Osteoblast (primary cell): ENCODE measurements at places on chromosomes 3 and 15. TPM values are rescaled to one million over a fixed set of nuclear protein-coding genes. Genes with fewer than 3 reads are reported as not detected.

Gene PRSS50
- total RNA-seq, result not detected in 2 replicates

Gene SLC22A13
- 0.29 and 0.36 TPM in 2 replicates for total RNA-seq

Gene FSIP1
- 2.1 and 3.6 TPM in 2 replicates for total RNA-seq

Gene HEMK1
- total RNA-seq, result 8.5 and 8.7 TPM in 2 replicates

Gene SI
- total RNA-seq, result not detected in 2 replicates

Gene ECE2
- total RNA-seq, result not detected in 2 replicates

Gene NLGN1
- 7.7 and 9.0 TPM in 2 replicates for total RNA-seq

GRCh38 chr3:116947148-116947547 lies 237.6 kb downstream of the TUSC7 start:
- DNase-seq, result no peak

DNA sequence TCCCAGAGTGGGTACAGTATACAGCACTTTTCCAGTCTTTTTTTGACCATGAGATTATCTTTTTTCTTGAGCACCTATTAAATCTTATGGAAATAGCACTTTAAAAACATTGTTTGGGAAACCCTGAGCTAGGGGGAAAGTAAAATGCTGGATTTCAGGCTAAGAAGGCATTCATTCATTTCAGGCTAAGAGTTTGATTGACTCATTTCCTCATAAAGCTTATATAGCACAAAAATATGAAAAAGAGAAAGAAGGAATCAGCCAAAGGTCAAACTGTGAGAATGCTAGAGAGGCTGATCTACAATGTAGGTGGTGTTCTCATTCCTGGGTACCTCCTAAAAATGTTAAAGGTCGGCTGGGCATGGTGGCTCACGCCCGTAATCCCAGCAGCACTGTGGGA lies 10.5 kb downstream of the TTC23 start:
- peak; percentile 52 for DNase-seq

DNA sequence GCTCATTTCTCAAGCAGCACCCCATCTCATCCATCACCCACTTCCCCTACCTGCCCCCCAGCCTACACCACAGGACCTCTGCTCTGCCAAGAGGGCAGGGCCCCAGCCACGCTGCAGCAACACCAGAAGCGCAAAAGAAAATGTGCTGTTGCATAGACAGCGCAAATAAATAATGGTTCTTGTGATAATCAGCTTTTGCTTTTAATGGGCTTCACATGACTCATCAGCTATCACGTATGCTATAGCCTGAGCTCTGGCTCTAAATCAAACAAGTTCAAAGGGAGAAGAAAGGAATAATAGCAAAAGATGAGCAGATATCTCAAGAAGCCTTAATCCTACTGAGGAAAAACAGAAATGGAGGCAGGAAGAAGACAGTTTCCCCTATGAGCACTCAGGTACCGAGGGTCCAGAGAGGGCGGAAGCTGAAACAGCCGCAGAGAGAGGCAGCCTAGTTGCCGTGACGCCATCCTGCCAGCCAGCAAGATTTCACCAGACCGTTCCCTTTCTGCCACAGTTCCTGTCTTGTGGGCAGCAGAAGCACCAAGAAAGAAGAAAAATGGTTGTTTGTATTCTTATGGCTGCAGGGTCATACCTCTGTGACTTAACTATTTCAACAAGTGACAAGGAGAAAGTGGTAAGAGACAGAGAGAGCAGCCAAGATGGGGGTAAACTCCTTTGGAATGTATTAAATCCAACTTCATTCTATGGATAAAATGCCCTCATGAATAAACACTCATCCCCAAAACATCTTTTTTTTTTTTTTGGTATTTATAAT lies 22.0 kb downstream of the RAB27A start:
- no peak for DNase-seq

DNA sequence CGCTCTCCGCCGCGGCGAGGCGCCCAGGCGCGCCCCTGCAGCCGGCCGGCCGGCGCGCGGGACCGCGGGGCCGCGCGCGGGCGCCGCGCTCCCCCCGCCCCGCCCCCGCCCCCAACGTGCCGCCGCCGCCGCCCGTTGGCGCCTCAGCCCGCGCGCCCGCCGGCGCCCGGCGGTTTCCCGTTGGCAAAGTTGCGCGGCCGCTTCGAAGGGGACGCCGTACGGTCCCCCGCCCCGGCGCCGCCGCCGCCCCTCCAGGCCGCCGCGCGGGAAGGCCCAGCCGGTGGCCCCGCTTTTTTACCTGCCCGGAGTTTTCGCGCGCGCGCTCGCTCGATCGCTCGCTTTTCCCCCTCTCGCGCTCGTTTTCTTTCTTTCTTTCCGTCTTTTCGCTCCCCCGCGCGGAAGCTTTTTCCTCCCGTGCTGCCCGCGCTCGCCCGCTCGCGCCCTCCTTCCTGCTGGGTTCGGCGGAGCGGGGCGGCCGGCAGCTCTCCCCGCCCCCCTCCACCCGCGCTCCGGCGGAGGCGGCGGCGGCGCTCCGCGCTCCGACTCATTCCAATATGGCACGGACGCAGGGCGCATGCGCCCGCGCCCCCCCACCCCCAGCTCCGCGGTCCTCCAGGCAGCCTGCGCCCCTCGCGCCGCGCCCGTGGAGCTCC lies at the start of gene SFMBT1:
Gene SFMBT1 (minus strand): TSS at position 556 of the 653 bp plus-strand sequence. CDS start 76,945 bp downstream, outside the sequence.
- DNase-seq, result peak; percentile 99

DNA sequence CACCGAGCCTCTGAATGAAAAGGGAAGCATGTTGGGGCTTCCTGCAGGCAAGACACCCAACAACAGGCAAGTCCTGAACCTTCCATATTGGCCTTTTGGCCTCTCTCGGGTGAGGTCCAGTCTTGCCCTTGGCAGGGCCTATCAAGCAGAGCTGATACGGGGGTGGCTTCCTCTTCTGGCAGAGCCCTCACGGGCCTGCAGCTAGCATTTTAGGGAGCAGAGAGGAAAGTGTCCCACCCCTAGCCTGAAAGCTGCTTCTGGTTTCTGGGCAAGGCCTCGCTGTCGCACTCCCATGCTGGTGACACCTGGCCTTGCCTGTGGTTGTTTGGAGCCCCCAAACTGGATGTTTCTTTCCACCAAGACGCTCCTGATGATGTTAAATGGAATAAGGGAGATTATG lies 31.8 kb upstream of the CTSH start:
- DNase-seq, result no peak

DNA sequence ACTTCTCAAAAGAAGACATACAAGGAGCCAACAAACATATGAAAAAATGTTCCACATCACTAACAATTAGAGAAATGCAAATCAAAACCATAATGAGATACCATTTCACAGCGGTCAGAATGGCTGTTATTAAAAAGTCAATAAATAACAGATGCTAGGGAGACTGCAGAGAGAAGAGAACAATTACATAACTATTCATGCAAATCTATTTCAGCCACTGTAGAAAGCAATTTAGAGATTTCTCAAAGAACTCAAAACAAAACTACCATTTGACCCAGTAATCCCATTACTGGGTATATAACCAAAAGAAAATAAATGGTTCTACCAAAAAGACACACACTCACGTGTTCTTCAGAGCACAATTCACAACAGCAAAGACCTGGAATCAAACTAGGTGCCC lies 116.3 kb downstream of the VPS13C start:
- DNase-seq, result no peak

- no peak for DNase-seq
These were observed 15.8 kb upstream of the KCNMB3 start for GRCh38 chr3:179266701-179267211.

DNA sequence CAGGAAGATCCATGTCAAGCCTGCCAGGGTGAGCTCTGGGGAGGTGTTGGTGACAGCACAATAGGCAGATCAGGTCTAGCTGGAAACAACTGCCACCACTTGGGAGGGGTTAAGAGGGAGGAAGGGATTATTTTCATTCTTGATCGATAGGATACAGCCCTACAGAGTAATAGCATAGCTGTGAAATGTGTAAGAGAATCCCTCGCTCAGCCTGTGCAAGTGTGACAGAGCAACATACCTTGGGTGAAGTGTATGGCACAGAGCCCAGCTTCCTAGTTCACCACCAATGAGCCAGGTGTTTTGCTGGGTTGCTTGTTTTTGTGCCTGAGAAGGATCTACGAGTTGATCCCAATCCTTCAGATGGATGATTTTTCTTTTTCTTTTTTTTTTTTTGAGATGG lies 9.2 kb upstream of the DCUN1D1 start:
- DNase-seq, result no peak

GRCh38 chr3:43558171-43558570 lies 63.6 kb downstream of the ANO10 start:
- no peak for DNase-seq

DNA sequence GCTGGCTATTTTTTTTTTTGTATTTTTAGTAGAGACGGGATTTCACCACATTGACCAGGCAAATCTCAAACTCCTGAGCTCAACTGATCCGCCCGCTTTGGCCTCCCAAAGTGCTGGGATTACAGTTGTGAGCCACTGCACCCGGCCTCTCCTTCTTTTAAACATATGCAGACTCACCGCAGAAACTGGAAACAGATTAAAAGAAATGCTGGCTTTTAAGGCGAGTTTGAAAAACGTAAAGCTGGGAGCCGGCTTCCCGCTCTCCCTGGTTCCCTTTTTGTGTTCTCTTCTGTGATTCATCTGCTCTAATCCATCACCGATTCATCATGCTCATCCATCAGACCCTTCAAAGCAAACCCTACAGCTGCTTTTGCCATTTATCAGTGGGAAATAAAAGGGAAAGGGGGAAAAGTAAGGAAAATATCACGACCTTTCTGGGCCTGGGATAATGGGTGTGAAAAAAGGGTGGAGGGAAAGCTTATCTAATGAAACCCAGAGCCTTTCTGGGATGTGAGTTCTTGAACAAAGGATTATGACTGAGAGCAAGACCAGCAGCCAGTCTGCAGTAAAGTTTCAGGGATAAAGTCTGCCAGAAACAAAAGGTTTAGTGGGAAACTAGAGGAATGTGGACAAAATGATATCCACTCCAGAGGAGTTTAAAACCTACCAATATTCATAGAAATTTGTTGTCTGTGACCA lies 92.3 kb upstream of the LRIG1 start:
- peak; percentile 68 for DNase-seq

- DNase-seq, result no peak
These were observed 331.3 kb upstream of the RBMS3 start for GRCh38 chr3:28949580-28949979.

- DNase-seq, result peak; percentile 62
These were observed 23.7 kb downstream of the TNK2 start for GRCh38 chr3:195884691-195885035.

DNA sequence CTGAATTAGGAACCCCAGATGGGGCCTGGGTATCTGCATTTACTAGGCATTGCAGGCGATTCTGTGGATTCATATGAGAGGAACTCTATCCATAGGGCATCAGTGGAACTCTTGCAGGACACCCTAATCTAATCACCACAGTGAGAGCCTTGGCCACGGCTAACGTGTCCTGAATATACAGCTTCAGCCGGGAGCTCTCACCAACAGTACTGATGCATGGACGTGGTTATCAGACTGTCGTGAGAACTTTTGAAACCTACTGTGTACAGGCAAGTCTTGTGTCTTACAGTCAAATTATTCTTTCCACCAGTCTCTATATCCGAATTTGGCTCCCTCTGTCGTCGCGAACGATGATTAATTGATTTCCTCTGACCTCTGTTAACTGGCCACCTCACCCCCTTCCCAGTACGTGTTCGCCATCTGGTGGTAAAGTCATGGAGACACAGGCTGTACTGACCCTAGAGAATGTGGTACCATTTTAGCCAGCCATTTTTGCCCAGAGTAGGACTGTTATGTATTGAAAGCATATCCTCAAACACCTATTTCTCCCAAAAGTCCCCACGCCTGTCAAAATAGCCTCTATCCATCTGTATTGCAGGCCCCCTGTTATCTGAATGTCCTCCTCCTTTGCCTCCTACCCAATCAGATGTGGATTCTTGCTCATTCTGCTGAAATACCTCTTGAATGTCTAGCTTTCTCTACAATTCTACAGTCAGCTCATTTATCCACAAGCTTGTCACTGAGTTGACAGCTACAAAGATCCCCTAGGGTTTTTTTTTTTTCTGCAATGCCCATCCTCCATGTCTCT lies 39.7 kb downstream of the GLDN start:
- DNase-seq, result peak; percentile 92

GRCh38 chr3:100928638-100929428 lies 64.4 kb downstream of the ABI3BP start:
- no peak for DNase-seq

DNA sequence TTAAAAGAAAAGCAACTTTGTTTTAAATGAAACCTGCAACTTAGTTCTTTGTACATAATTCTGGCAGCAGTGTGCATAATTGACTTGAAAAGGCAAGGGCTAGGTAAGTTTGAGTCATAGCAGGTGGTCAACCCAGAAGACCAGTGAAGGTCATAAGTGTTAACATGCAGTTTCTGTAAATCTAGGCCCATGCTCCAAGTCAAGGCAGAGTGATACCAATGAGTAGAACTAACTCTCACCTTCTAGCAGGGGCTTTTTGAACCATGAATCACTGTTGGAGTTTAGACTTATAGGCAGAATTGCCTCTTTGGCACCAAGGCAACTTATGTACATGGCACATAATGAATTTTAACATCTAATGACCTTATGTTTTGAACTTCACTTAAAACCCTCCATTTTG lies 29.5 kb upstream of the IL20RB start:
- no peak for DNase-seq

DNA sequence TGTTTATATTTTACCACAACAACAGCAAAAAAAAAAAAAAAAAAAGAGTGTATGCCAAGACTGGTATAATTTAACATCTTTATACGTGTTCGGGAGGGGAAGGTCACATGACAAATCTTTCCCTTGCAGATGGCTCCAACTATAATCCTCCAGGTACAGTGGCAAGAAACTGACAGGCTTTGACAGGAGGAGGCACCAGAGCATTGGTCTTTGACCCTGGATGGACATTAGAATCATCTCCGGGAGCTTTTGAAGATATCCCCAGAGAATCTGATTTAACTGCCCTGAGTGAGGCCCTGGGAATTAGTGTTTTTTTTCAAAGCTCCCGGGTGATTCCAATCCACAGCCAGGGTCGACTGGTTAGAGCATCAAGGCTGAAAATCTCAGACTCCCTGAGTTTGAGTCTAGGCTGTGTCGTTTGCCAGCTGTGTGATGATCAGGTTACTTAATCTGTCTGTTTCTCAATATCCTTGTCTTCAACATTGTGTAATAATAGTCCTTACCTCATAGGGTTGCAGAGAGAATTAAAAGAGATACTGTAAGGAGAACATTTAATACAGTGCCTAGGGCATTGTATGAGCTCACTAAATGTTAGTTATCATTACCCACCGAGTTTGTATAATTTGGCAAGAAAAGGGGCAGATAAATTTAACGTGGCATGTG lies 8.9 kb upstream of the SEMA5B start:
- DNase-seq, result peak; percentile 78

DNA sequence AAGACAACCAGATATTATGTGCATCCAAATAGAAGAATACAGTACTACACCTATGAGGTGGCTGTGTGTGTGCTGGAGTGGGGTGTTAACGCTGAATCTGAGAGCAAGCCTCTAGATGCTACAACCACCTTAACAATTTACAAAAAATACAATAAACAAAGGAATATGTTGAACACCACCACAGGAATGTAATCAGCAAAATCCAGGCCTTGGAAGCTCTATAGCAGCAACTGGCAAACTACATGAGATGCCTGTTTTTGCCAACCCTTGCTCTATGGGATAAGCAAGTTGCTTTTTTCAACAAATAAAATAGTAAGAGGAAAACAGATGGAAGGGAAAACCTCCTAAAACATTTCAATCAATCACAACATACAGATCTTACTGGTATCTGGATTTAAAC lies 23.9 kb downstream of the SLTM start:
- DNase-seq, result no peak
